ENCODE measurements at places on chromosomes 2 and 18. TPM values are rescaled to one million over a fixed set of nuclear protein-coding genes. Genes with fewer than 3 reads are reported as not detected.

VAMP8 gene
- 1.8 TPM for total RNA-seq

ZNF521 gene
- total RNA-seq: 25.0 TPM

CXCR4 gene
- 0.92 TPM for total RNA-seq

SLC9A4 gene
- total RNA-seq: under 0.01 TPM

REG1A gene
- total RNA-seq: not detected

DTNA gene
- total RNA-seq: 11.7 TPM

PID1 gene
- 28.3 TPM for total RNA-seq

SLC4A1AP gene
- total RNA-seq: 25.6 TPM

ACTR2 gene
- 83.9 TPM for total RNA-seq

GPR45 gene
- total RNA-seq: not detected

CCDC88A gene
- 23.6 TPM for total RNA-seq

LRRTM4 gene
- total RNA-seq: not detected

All from smooth muscle cell of bladder (primary cell).